ENCODE measurements at places on chromosomes 3 and 15.

DNA sequence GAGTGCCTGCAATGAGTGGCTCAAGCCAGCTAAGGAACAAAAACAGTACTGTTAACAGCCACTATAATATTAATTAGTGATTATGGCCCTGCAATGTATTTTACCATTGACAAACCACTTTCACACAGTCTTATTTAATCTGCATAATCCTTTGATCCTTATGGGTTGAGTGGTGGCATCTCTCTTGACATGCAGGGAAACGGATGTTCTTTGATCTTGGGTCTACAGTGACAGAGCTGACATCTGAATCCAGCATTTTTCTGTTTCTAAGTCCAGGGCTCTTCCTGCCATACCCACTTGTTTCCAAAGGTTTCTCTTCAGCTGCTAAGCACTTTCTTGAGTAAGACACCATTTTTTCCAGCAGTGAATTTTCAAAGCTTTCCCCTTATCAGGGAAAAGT is 277.7 kb upstream of the ROPN1 start:
- DNase-seq: no peak

- DNase-seq: no peak
Observed at GRCh38 chr15:59420986-59421618, 16.9 kb upstream of the FAM81A start.

DNA sequence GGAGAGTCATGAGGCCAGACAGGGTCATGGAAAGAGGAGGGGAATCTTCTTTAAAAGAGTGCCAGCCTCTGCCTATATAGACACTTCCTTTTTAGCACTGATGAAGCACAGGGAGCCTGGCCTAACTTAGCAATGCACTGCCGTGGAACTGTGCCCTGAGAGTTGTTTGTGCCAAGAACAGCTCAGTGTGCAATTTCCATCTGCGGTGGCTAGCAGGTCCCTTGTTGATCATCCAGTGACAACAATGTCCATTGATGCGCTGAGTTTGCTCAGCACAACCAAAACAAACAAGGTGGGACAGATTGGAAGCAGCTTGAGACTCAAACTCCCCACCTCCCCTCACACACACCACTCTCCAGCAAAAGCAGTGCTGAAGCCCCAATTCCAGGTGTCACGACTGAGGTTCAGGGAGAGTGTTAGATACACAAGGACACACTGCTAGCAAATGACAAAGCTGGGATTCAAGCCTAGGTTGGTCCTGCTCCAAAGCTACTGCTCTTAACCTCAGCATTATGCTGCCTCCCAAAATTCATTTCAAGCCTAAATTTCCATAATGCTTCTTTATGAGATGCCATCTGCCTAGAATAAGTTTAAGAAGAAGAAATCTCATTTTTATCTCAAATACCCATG is 316.6 kb upstream of the UBE2E2 start:
- no peak for DNase-seq

DNA sequence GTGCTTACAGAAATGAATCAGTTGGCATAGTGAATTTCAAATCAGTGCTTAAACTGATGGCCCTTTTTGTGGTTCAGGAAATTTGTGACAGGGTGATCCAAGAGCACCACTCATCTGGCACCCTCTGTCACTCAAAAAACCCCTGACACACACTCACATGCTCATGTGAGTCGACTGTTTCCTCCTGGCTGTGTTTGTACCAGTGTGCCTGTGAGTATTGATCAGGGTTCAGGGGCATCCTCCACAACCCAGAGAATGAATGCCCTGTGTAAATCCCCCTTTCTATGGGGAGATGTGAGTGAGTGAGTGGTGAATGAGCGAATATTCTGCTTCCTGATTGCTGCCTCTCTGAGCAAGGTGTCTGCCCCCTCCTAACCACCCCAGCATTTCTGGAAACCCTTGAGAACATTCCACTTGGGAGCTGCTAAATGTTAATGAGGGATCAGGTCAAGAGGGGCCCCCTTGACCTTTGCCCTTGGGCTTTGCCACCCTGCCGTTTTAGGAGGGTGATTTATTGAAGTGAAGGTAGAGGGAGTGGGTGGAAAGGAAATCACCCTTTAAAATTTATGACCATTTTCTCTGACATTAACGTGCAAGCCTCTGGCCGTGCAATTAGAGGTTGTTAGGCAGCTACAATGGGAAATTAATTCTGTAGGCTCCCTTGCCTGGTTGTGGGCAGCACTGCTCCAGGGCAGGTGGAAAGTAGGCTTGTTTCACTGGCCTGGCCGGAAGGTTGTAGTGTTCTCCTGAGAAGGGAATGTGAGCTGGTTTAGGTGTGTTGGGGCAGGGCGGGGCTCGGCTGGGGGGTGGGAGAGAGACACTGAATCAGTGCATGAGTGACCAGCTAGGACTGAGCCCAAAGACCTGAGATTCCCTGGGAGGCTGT is 87.2 kb downstream of the SLCO3A1 start:
- no peak for DNase-seq

- DNase-seq: no peak
Observed at GRCh38 chr3:99249627-99250026, 348.1 kb upstream of the DCBLD2 start.

DNA sequence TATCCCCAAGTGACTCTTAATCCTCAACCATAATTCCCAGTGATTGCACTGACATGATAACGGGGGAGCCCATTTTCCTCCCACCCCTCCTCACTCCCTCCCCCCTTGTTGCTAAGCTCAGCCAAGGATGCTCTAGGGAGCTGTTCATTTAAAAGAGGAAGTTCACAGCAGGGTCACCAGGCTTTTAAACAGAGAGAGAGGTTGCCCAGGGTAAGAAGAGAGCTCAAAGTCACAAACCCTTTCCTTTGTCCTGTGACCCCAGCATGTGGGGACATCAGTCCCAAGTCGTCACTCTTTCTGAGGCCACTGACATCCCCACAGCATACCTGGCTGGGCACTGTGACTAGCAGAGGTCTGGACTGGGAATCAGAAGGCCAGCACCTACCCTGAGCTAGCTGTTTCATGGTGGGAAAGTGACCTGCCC is 144.1 kb downstream of the RORA start:
- no peak for DNase-seq

GRCh38 chr15:67296188-67296587 is 41.6 kb downstream of the IQCH start:
- no peak for DNase-seq

DNA sequence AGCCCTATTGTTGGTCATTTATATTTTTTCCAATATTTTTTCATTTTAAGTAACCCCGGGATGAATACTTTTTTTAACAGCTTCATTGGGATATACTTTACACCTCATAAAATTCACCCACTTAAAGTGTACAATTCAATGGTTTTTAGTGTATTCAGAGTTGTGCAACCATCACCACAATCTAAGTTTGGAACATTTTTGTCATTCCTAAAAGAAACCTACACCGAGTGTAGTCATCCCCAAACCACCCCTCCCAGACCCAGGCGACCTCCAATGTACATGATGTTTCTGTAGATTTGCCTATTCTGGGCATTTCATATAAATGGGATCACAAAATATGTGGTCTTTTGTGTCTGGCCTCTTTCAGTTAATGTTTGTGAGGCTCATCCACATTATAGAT is 118.3 kb upstream of the FRMD4B start:
- DNase-seq: no peak

DNA sequence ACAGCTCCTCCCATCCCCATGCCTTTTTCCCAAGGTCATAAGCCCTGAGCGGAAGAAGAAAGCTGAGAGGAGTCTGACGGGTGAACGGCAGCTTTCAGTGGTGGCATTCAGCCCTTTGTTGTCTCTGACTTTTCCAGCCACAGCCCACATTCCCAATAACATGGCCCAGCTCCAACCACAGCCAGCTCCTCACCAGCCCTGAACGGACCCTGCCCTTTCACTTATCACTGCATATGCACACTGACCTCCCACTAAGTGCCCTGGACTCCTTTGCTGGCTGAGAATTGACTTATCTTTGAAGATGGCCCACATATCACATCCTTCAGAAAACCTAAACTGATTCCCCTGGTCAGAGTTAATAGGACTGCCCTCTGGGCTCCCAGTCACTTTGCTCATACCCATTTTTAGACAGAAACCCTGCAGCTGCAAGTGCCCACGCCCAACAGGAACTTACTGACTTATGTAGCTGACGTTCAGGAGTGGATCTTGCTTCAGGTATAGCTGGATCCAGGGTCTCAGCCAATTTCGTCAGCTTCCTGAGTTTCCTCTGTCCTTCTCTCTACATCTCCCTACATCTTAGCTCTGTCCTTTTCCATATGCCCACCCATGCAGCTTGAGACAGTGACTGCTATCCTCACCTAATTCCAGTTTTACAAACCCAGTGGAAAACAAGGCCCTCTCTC is 348.5 kb upstream of the PROK2 start:
- no peak for DNase-seq

DNA sequence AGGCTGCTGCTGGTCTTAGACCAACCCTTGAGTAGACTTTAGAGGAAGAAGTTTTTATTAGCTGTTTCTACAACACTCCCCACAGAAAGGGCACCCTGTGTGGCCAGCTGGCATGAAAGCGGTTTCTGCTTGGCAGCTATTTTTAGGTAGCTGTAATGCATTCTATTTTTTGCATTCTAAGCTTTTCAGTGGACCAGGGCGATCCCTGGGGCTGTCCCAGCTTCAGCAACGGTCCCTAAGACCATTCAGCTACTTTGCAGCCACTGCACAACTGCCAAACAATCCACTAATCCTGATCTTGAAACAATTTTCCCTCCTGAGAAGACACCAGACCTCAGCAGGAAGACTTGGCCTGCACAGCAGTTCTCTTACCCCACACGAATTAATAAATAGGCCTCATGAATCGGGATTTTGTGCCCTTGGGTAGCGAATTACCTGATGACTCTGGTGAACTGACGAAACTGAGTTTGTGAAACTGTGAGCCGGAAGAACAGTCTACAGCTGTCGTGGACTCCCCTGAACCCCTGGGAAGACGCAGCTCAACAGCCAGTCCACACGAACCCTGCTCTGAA is 14.6 kb upstream of the TFRC start:
- no peak for DNase-seq

DNA sequence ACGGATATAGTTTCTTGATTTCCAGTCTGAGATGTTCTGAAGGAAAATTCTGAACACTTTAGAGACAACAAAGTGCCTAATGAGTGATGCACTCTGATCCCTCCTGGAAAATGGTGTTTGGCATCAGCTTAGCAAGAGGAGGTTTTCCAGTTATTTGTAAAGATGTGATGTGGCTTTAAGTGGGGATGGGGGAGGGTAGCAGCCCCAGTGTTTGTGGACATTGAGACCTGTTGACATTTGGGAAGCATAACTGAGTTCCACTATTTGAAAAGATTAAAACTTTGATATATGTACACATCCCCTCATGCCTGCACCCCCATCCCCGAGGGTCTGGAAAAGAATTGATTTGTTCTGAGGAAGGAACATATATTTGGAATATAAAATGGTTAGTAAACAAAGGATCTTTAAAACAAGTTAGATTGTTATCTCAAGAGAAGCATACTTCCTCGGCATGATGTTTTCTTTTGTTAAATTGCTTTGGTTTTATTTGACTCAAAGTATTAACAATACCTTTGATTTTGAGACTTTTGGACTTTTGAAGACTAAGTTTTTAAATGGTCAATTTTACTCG is 6.5 kb downstream of the IGF1R start:
- DNase-seq: no peak

GRCh38 chr3:81909796-81910195 is 148.4 kb upstream of the GBE1 start:
- no peak for DNase-seq

DNA sequence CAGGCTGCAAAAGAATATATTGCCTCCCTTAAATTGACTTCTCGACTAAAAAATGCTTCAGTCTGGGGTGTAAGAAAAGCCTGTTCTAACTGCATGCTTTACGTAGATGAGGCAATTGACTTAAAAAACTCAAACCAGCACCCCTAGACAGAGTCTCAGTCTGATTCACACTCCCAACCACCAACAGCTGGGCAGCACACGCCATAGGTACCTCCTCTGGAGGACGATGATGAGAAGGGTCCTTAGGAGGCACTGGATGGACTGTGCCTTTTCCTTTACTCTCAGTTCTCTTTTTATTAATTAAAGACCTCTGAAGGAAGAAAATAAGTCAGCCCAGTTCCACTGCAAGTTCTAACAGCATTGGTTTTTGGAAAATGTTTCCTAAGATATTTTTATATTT is 175.0 kb downstream of the PDZRN3 start:
- DNase-seq: no peak

GRCh38 chr3:116899253-116899652 is 189.7 kb downstream of the TUSC7 start:
- no peak for DNase-seq

DNA sequence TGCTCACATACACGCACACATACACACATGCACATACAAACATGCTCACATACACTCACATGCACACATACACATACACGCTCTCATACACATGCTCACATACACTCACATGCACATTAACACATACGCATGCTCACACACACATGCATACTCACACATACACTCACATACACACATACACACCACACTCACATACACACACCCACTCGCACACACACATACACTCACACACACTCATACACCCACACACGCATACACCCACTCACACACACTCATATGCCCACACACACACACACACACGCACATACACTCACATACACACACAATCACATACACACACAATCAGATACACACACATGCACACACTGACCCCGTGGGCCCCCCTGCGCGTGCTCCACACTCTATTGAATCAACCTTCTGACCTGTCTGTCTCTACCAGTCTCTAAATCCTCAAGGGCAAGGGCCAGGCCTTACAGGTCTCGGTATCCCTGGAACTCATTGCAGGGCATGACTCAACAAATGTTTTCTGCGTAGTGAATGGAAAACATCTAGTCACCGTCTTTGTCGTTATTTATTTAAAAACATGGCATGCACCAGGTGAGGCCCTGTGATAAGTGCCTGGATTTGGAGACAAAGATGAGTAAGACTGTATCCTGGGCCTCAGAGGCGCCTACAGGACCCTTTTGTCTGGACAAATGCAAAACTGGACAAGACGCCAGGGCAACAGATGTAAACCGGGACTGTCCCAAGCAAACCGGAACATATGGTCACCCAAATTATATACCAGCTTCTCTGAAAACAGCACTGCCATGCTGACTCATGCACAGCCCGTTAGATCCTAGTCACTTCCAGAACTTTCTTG is 41.8 kb downstream of the GRK7 start:
- DNase-seq: no peak

DNA sequence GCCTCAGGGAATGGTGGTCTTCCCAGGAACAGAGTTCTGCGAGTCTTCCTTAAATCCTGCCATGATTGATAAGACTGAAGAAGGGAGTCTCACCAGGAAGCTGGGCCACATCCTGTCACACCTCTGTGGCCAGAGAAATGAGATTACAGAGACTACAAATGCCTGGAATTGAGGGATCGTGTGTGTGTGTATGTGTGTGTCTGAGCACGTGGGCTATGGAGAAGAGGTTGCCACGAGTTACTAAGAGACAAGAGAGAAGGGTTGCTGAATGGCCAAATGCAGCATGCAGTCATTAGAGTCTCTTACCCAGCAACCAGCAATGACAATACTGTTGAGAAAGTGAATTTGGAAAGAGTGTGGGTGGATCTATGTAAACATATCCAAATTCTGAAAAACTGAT is 443.1 kb downstream of the MFSD1 start:
- no peak for DNase-seq

DNA sequence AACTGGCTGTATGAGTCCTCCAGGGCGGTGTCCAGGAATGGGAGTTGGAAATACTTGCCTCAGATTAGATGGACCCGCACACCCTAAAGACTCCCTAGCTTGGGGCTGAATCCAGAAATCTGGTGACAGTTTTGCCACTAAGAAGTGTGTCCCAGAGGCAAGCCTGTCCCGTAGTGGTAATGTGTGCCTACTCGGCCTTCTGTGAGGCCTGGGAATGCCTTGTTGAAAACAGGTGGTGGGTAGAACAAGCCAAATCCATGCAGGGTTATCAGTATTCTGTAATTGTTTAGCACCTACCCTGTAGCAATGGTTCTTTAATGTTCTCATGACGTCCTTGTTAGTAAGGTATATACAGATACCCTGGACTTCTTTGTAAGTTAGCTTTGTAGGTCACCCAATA is 1.6 kb downstream of the C3orf52 start:
- no peak for DNase-seq

Data from NCI-H2107 (cell line).